ENCODE measurements at places on chromosomes 4 and X.

DNA sequence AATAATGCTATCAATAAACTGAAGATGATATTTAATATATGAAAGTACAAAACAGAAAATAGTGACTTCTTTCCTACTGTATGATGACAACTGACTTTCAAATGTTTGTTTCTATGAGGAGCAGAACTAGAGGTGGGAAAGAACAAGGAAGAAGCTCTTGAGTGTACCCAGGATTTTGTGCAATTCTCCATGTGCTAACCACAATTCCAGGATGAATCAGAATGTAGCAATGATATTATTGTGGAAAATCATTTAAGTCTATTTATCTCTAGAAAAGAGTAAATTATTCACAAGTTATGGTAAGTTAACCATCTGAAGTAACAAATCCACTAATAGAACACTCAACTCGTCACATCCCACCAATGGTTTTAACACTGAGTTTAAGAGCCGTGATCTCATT, 324.1 kb upstream of the EMCN start:
- DNase-seq = no peak

GRCh38 chr4:54449999-54450398, 207.8 kb upstream of the KIT start:
- DNase-seq = no peak

DNA sequence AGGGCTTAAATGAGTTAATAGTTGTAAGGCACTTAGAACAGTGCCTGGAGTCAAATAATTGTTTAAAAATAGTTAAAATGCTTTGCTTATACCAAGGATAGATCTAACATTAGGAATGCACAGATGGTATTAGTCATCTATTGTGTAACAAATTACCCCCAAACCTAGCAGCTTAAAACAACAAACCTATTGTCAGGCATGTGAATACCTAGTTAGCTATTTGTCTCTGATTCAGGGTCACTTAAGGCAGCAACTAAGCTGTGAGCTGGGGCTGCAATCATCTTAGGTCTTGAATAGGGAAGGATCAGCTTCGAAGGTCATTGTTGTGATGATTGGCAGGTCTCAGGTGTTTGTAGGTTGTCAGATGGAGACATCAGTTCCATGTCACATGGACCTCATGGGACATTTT, 42.4 kb upstream of the AGA start:
- DNase-seq = no peak

GRCh38 chr4:69823481-69824186, 36.3 kb downstream of the SULT1E1 start:
- DNase-seq = peak; percentile 81

DNA sequence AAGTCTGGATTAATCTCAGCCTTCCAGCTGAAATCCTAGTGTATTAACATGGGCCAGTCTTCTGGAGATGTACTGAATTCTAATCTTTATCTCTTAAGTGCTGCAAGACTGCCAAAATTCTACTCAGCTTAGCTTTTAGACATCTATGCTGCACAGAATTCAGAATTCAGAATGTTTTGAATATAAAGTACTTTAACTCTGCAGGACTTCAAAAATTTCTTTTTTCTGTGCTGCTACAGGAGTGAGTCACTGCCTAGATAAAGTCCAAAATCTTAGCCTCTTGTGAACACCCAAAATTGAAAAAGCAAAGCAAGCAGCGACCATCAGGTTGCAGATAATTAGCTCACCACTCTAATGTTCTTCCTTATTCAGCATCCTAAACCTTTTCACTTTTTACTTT, 1092.6 kb upstream of the PCDH10 start:
- no peak for DNase-seq

DNA sequence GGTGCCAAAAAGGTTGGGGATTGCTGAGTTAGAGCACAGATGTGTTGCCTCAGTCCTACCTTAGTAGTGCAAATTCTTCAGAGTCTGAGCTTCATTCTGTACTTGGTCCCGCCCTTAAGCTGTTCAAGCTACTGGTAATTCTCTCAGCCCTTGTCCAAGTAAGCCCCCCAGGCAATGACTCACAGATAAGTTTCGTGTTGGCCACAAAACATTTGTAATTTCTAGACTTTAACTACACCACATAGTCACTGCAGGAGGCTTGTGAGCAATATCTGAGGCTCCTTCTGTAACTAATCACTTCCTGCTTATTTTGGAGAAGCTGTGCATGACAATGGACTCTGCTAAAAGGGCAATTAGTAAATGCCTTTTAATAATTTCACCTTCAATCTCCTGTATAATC, 1420.5 kb downstream of the PCDH7 start:
- no peak for DNase-seq

GRCh38 chr4:84672177-84672576, 89.2 kb downstream of the CDS1 start:
- DNase-seq = no peak

DNA sequence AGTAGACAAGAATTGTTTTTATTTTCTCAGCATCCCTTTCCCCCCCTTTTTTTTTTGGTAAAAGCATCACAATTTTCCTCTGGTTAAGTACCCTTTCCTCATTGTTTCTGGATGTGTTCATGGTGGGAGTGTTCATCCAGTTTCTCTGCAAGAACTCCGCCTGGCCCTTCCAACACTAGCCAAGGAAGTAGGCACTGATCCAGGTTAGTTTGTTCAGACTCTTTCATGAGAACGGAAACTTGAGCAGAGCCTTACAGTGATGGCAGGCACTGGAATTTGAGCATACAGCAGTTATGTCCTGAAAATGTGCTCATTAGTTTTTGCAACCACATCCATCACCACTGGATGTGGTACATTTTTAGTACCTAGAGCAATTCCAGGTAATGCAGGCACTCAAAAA, 336.1 kb upstream of the BOD1L1 start:
- DNase-seq = no peak

DNA sequence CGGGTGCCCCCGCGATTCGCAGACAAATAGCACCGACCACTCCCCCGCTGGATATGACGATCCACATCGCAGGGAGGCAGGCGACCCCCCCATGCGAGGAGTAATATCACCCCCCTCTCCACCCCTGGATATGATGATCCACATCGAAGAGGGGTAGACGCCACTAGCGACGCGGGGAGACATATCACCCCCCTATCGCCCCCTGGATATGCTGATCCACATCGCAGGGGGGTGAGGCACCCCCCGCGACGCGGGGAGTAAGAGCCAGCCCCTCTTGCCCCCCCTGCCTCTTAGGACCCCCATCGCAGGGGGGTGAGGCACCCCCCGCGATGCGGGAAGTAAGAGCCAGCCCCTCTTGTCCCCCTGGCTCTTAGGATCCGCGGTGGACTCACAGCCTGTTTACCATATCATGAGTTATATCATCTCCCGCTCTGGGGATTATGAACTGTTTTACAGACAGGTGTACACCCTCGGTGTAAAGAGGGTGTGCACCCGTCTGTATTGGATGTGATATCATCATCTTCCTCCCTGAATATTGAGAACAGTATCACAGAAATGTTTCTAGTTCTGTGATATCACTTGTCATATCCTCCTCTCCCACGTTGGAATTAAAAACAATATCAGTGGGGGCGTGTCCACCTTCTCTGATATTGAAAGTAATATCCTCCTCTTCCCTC, 22.7 kb upstream of the DRD5 start:
- DNase-seq = no peak

DNA sequence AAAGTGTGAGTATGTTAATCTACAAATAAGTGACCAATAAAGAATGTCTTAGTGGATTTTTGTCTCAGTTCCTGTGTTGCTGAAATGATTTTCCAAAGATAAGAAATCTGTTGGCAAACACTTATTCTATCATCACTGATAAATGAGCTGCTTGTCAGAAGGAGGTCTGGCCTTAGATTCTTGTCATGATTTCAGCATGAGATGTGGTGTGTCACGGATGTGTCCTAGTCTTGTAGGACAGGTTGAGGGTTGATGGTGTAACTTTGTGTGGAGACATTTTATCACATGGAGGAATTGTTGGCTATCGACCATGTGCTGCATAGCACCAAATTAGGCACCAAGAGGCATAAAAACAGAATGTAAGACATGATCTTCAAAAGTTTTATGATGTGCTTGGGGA, 31.8 kb upstream of the LIMCH1 start:
- DNase-seq = no peak

DNA sequence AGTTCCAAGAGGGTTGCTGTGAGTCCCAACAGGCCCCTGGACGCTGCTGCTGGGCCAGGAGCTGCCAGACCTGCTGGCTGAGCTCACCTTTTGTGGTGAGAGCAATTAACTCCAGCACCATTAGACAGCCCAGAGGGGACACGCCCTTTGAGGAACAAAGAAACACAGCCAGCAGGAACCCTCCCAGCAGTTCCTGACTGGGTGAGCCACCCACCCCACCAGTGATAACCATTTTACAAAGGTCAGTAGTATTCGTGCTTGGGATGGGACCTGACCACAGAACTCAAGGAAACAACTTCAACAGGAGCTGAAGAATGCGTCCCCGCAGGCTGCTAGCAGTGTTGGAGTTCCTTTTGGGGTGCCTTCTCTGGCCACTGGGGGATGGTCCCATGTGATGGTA, 38.8 kb upstream of the AFAP1 start:
- peak; percentile 28 for DNase-seq

DNA sequence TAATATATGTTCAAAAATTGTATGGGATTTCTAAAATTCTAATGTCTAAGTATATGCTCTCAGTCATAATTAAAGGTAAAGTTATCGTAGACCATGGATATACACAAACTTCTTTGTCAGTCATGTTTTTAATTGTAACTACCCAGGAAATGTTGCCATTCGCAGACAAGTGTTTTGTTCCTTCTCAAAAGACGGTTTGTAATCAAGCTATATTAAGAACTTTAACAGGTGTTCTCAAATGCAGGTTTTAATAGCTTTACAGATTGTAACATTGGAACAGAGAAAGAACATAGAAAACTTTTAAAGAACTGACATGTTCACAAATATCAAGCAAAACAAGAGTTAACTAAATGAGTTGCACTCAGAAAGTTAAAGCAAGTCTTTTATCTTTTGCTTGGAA, 58.9 kb downstream of the KDM5C start:
- DNase-seq = no peak

GRCh38 chrX:109782994-109783700, 50.1 kb upstream of the ACSL4 start:
- no peak for DNase-seq

DNA sequence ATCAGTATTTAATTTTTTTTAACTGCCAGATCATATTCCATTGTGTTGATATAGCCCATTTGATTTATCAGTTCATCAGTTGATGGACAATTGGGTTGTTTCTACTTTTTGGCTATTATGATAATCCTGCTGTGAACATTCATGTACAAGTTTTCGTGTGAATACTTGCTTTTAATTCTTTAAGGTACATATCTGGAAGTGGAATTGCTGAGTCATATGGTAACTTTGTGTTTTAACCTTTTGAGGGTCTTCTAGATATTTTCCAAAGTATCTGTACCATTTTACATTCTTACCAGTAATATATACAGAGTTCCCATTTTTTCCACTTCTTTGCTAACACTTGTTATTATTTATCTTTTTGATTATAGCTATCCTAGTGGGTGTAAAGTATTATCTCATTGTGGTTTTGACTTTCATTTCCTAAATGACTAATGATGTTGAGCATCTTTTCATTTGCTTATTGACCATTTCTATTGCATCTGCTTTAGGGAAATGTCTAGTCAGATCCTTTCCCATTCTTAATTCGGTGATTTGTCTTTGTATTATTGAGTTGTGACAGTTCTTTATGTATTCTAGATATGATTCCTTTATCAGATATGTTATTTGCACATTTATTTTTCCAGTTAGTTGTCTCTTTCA, 75.2 kb upstream of the NUDT6 start:
- DNase-seq = no peak

DNA sequence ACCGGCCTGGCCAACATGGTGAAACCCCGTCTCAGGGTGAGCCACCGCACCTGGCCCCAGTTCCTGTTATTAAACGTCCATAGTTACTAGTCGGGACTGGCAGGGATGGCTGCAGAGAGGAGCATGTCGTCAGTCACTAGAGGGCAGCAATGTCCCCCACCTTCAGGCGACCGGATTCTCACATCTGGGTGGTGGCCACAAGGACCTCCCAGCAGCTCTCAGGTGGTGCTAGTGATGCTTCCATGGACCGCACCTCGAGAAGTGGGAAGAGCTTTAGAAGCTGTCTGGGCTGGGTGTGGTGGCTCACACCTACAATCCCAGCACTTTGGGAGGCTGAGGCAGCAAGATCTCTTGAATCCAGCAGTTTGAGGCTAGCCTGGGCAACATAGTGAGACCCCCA, 13.3 kb upstream of the IL3RA start:
- no peak for DNase-seq

GRCh38 chr4:163161536-163162205, 5.0 kb downstream of the NAF1 start:
- no peak for DNase-seq

DNA sequence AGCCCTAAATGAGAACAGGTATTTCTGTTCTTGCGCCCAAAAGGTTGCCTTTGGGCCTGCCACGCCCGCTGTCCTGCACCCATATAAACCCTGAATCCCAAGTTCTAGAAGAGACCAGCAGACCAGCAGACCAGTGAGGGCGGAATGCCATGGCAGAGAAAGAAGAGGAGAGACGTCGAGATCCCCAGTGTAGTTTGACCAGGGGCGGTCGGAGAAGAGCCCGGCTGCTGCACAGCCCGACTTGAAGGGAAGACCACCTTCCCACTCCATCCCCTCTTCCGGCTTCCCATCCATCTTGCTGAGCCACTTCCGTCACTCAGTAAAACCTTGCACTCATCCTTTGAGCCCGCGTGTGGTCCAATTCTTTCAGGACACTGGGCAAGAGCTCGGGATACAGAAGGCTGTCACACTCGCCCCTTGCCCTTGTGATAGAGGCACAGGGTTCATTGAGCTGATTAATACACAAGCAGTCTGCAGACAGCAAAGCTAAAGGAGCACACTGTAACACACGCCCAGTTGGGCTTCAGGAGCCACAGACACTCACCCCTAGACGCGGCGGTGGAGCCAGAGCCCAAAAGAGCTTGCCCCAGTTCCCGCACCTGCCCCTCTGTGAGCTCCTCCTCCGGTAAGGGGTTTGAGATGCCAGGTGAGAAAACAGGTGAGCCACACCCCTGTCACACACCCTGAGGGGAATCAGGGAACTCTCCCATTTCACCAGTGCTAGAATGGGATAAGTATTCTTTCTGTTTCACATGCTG, 230.8 kb downstream of the PCDH10 start:
- DNase-seq = no peak

All from NCI-H2029 (cell line).